ENCODE measurements at places on chromosomes 16 and 17.

GRCh38 chr16:50169555-50170096, 16.5 kb downstream of the TENT4B start:
- no peak for DNase-seq

DNA sequence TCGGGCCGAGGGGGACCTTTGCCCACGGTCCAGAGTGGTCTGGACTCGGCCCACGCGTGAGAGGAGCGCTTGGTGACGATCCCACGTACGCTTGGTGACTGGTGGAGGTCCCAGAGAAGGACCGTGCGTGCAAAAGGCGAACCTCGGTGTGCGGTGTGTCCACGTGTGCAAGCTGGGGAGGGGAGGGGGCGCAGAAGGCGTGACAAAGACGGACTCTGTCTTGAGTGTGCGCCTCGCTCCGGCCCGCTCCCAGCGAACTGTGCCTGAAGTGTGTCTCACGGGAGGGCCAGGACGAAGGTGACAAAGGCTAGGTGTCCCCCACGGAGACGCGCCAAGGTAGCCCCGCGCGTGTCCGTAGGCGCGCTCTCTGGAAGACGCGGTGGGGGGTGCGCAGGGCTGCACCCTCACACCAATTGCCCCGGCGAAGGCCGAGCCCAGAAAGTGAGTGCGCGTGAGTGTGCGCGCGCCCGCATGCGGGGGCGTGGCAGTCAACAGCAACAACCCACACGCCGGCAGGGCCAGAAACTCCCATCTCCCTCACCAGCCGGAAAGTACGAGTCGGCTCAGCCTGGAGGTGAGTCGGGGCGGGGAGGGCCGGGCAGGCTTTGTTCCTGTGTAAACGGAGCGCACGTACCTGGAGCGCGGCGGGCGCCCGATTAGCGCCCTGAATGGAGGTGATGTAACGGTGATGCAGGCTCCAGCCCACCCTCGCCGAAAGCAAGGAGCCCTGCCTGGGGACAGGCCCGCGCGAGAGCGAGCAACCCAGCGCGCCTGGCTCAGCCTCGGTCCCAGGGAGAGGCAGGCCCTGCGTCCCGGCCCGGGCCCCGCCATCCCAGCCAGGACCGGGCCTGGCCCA, at the start of gene GPRC5C:
GPRC5C (plus strand) TSS at position 521 of the 856 bp plus-strand sequence. CDS start 7,689 bp downstream, outside the sequence.
- peak; percentile 60 for DNase-seq

- no peak for DNase-seq
Observed at GRCh38 chr16:89912143-89912542, 6.5 kb upstream of the MC1R start.

- no peak for DNase-seq
Observed at GRCh38 chr17:77213778-77214132, 73.0 kb downstream of the SEC14L1 start.

DNA sequence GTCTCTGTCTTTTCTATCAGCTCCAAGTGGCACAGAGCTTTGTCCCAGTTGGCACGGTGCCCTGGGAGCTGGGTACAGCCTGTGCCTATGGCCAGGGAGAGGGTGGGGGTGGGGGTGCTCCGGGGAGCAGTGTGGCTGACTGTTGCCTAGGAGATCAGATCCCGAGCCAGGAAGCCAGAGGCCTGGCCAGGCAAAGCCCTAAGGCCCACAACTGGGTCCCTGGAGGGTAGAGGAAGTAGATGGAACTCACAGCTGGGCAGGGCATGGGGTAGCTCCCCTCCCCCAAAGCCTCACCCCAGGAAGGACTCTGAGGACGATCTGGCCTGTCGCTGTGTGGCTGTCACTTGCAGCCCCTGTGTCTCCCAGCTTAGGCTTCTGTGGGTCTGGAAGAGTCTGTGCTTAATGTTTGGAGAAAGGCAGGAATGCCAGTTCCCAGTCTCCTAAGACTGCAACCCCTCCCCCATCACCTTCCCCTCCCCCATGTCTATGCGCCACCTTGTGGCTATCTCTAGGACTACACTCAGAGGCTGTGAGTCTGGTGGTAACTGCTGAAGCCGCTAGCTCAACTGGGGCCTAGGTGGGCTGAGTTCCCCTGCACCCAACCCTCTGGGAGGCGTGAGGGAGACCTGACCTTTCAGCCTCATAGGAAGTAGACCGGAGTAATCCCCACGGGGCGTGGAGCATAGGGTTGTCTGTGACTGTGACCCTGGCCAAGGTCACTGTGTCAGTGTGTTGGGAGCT, 12.6 kb downstream of the THRA start:
- DNase-seq, result no peak

GRCh38 chr16:951660-952301, 19.0 kb downstream of the LMF1 start:
- DNase-seq, result no peak

DNA sequence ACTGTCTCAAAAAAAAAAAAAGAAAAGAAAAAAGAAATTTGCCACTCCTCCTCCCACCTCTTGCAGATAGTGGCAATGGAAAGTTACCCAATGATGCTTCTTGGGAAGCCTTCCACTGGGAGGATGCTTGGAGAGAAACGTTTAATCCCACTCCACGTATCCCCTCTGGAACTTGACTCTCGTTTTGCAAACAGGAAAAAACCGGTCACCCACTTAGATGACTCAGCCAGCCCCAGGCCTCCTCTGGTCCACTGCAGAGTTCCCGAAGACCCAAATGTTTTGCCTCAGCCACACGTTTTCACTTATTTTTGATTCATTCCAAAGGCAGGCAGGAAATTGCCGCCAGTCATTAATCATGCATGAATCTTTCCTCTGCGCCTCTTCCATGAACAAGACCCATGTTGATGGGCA, 9.3 kb upstream of the TNFRSF17 start:
- DNase-seq, result no peak

DNA sequence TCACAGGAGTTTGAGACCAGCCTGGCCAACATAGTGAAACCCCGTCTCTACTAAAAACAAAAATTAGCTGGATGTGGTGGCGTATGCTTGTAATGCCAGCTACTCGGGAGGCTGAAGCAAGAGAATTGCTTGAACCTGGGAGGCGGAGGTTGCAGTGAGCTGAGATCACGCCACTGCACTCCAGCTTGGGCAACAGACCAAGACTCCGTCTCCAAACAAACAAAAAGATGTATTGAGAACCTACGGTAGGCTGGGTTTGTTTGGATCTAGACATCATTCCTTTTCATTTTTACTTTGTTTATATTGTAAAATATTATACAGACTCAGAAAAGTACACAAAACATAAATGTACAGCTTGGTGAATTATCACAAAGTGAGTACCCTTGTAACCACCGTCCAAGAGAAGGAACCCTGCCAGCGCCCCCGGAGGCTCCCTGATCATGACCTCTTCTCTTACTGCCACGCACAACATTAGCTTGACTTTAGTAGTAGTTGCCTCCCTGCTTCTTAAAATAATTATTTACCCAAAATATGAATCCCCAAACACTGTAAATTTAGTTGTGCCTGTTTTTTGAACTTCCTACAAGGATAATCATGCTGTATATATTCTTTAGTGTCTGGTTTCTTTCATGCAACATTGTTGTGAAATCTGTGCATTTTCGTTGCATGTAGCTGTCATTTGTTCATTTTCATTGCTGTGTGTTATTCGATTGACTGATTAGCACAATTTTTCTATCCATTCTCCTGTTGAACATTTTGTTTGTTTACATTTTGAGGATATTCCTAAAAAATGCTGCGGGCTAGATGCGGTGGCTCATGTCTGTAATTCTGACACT, 56.5 kb downstream of the KSR1 start:
- DNase-seq, result no peak

DNA sequence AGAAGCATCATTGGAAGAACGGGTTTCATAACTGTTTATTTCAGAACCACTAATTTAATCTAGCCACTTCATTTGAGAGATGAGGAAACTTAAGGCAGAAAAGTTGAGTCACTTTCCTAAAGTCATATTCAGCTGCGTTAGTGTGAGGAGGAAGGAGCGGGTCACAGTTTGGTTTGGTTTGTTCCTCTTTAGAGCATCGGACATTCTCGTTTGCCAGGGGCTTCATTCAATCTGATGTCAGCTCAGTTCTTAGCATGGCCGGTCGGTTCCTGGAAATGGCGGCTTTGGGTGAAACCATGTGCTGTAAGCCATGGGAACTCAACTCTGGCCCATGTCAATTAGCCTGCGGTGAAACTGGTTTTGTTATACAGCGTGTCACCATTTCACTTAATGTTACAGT, 186.5 kb downstream of the LGALS9B start:
- no peak for DNase-seq

DNA sequence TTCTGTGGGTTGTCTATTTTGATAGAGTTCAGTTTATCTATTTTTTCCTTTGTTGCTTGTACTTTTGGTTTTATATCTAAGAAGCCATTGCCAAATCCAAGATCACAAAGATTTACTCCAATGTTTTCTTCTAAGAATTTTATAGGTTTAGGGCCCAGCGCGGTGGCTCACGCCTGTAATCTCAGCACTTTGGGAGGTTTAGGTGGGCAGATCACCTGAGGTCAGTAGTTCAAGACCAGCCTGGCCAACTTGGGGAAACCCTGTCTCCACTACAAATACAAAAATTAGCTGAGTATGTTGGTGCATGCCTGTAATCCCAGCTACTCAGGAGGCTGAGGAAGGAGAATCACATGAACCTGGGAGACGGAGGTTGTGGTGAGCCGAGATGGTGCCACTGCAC, 13.7 kb upstream of the ITGA3 start:
- DNase-seq, result no peak

DNA sequence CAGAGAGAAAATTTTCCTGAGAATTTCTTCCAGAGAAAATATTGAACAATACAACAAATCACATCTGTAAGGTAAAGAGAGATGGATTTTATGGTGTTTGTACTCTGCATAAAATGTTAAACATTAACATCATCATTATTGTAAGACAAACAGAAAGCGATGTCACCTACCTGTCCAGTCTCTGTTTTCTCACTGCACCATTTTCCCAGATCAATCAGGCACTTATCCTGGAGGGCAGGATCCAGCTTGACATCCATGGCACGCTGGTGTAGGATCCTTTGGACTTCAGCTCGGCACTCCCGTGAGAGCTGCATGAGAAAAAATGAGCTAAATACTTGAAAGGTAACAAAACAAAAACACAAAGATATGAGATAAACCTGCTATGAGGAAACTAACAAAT, 55.9 kb upstream of the CLEC18B start:
- no peak for DNase-seq

GRCh38 chr17:31568121-31568520, 176.6 kb downstream of the RAB11FIP4 start:
- no peak for DNase-seq

DNA sequence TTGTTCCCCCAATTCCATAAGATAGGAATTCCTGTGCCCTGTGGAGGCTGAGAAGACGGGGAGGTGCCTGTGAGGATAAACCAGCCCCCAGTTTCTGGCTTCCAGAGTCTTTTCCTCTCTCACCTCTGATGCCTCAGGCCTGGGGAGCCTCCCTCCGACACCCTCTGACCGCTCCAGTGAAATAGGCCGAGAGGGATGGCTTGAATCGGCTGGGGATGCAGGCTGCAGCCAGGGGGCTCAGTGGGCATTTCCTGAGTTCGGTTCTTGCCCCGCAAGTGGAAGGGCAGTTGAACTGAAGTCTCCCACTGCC, 339.4 kb downstream of the SEC14L1 start:
- DNase-seq, result no peak

- DNase-seq, result no peak
Observed at GRCh38 chr17:79942011-79942405, 93.7 kb downstream of the TBC1D16 start.

DNA sequence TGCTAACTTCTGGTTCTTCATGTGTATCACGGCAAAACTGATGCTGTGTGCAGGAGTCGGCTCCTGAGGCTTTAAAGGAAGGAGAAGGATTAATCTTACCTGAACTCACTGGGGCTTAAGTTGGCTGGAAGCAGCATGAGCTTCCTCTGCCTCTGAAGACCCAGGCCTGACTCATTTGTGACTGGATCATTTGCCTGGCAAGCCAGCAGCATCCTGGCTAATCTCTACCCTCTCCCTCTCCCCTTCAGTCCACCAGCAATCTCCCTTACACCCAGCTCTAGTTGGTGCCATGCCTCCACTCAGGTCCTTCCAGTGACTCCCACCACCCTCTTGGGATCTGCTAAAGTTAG, 150.3 kb downstream of the IRX3 start:
- no peak for DNase-seq

DNA sequence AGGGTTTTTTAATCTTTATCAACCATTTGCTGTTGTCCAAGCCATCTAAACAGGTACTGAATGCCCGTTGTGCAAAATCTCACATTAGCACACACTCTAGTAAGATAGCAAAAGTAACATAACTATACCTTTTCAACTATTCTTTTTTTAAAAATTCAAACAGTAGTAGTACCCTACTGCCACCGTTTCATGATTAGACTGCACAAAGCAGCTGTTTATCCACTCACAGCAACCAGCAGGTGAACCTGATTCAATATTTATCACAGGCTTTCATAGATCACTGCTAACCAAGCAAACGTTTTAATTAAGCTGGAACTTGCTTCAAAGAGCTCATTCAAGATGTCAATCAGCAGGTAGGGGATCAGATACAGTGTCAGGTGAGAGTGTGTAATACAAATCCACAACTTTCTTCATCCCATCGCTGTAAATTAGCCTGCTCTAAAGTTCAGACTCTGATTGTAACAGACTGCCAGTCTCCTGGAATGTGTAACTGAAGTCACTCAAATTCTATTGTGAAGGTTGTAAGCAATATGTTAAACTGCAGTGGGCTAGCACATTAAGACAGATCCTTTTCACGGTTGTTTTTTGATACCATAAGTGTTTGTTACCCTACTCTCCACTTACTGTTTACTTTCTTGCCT, 47.3 kb downstream of the BRIP1 start:
- DNase-seq, result no peak

- DNase-seq, result no peak
Observed at GRCh38 chr16:8113843-8114242, 476.5 kb downstream of the TMEM114 start.

GRCh38 chr16:5027575-5028235, 6.0 kb downstream of the NAGPA start:
- DNase-seq, result no peak

DNA sequence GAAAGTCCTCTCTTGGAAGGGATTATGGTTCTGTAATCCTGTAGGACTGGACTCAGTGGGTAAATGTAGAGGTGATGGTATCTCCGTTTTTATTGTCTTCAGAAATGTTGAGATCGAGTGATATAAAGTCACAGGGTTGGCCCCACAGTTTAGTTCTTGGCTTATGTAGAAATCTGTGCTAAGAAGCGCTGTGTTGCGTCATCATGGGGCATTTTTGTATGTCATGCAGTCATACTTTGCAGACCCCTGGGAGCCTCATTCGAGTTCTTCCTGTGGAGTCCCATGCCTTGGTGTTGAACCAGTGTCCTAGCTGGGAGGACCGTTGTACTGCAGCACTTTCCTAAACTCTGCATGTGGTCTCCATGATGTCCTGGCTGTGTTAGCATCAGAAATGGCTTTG, 619.7 kb downstream of the MAF start:
- no peak for DNase-seq

- DNase-seq, result no peak
Observed at GRCh38 chr16:2325181-2325580, 15.3 kb downstream of the ABCA3 start.

GRCh38 chr17:41620583-41621434, 3.6 kb downstream of the KRT17 start:
- DNase-seq, result no peak

- no peak for DNase-seq
Observed at GRCh38 chr17:66098040-66098439, 93.9 kb downstream of the CEP112 start.

DNA sequence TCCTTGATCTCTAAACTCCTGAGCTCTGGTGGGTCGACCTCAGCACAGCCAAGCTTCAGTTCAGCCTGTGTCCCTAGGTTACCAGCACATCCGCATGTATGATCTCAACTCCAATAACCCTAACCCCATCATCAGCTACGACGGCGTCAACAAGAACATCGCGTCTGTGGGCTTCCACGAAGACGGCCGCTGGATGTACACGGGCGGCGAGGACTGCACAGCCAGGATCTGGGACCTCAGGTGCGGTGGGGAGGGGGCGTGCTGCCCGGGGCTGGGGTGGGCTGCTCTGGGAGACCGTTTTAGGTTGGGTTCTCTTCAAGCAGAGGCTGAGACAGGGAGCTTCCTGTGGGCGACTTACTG, 1.1 kb downstream of the MLST8 start:
- DNase-seq, result no peak
